Cerebellar cortex (tissue), 1 donor: ENCODE measurements at places on chromosomes 4 and X.

- no peak for DNase-seq
Observed at GRCh38 chrX:19795307-19795706, 92.1 kb downstream of the SH3KBP1 start.

DNA sequence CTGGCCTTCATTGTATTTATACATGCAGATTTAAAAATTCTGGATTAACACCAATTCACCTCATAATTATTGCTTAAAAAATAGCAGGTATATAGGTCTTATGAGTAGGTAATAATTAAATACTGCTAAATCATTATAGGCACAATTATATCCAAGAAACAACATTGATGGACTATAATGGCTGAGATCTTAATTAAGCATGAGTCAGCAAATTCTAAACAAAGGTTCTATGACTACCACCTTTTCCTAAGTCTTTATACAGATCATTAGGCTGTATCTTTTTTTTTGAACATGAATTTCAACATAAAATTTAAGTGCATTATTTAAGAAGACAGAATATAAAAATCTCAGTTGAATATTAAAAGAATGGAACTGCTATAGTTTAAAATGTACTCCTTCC is 1678.7 kb upstream of the PCDH10 start:
- DNase-seq = no peak

DNA sequence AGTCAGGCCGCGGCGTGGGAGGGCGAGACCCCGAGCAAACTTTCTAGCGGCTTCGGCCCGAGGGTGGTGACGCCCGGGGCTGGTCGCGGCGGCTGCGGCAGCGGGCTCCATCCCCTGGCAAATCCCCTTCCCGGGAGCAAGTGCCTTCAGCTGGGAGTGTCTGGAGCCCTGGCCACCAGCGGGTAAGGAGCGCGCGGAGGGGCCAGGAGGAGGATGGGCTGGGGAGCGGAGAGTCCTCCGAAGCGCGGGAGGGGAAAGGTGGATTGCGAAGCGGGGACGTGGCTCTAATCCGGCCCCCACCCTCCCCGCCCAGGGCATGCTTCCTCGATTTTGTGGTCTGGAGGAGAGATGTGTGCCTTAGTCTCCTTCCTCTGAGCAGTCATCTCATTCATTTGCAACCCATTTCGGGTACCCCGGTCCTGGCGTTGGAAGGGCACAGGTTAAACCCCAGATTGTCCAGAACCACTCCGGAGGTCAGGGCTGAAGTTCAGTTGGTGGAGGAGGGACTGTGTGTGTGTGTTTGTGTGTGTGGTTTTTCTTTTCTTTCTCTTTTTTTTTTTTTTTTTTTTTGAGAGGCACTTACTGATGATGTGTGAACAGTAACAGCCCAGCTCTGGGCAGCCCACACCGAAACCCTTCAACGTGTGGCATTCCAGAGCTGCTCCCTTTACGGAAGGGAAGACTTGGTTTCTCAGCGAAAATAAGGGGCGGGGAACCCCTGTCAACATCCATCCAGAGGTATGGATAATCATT is 516 bp downstream of the SGMS2 start:
- DNase-seq = peak; percentile 55

- no peak for DNase-seq
Observed at GRCh38 chr4:15766821-15767220, 11.3 kb upstream of the CD38 start.

DNA sequence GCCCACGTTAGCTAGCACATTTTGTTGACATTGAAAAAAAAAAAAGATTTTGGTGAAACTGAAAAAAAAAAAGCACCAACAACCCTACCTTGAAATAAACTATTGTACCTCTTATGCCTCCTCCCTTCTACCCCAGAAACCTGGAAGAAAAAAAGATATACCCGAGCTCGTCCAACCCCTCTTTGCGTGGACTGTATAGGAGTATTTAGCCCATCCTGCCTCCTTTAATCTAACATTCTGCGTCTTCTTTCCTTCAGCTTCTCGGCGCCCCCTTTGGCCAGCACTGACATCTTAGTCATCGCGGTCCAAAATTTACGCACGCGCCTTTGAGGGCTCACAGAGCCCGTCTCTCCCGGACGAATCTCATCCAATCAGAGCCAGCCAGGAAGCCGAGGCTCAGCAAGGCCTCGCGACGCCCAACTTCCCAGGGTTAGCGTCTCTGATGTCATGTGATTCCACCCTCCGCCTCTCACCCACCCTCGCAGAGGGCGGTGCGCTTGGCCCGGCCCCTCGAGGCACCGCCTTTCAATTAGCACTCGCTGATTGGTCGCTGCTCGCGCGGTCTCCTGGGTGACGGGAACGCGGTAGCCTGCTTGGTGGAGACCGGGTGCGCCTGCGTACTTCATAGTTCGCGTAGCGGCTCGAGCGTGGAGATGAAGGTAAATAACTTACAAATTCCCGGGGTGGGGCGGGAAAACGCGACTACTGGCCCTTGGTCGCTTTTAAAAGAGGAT is at the start of gene WDR19:
Gene WDR19, plus strand, starts transcription at position 625 of the 734 bp plus-strand sequence. Its CDS starts 29 bp downstream, at position 654.
- DNase-seq = peak; percentile 100

DNA sequence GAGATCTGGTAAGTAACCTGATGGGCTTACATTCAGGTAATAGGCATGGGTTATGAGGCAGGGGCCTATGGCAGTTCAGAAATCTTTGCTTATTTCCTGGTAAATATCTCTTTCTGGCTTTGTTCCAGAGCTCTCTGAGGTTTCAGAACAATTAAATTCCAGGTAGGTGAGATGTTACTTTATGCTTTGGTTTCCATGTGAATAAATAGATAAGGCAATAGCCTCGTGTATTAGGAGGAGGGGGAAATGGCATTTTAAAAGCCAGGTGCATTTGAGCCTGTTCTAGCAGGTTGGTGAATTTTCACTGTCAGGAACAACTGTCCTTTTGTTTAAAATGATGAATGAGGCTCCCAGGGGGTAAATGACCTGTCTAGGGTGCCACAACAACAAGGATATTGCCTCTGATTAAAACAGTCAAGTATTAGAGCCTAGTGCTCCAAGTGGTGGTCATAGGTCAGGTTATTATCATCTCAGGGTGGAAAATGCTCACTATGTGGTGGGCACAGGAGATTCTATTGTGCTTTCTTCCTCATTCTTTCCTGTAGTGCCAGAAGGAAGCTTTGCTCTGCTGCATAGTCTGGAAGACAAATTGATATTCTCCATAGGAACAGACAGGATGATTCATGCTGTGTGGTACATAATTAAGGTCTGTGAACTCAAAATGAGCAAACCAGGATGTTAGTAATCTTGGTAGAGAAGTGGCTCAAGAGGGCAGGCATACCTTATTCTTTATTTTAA is 296.2 kb downstream of the INPP4B start:
- peak; percentile 84 for DNase-seq

DNA sequence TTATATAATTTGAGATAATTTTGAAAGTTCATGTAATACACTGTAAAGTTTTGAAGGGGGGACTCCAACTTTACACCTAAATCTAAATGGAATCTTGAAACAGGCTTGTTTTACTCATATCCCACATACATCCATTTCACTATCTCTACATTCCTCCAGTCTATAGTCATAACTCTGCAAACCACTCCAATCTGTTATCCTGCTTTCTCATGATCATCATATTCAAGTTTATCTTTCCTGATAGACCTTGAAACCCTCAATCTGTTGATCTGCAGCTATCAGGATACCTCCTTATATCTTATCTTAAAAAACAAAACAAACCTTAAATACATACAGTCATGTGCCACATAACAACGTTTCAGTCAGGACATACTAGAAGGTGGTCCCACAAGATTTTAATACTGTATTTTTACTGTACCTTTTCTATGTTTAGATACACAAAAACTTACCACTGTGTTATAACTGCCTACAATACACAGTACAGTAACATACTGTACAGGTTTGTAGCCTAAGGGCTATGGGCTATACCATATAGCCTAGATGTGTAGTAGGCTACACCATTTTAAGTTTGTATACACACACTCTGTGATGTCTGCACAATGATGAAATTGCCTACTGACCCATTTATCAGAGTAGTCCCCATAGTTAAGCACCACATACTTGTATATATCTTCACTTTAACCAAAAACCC is 14.0 kb downstream of the CHIC2 start:
- DNase-seq = no peak

GRCh38 chr4:129543299-129543698 is 447.3 kb downstream of the C4orf33 start:
- DNase-seq = no peak

DNA sequence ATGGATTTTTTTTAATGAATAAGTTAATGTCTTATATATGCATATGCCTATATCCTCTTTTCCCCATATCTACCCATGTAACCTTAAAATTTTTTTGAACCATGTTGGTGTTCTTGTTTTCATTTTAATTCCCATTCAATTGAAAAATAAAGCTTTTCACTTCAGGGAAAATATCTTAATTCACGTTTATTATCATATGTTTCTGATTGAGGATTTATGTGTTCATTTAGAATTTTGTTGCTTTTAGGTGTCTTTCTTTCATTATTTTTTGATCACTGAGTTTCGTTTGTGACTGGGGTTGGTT is 29.1 kb downstream of the HADH start:
- no peak for DNase-seq

DNA sequence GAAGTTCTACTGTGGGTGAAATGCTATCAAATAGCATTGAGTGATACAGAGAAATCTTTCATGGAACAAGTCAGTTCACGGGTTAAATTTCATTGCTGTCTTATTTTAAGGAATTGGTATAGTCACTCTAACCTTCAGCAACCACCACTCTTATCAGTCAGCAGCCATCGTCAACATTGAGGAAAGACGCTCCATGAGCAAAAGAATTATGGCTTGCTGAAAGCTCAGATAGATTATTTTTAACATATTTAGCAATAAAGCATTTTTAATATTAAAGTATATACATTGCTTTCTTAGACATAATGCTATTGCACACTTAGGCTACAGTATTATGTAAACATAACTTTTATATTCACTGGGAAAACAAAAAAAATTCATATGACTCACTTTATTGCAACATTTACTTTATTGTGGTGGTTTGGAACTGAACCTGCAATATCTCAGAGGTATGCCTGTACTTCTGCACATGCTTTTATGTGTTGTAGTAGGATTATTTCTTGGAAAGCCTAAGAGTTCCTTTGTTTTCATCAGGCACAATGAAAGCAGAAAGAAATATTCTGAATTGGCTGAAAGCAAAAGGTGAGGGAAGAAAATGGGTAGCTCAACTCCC is 586.7 kb downstream of the GBA3 start:
- DNase-seq = no peak

DNA sequence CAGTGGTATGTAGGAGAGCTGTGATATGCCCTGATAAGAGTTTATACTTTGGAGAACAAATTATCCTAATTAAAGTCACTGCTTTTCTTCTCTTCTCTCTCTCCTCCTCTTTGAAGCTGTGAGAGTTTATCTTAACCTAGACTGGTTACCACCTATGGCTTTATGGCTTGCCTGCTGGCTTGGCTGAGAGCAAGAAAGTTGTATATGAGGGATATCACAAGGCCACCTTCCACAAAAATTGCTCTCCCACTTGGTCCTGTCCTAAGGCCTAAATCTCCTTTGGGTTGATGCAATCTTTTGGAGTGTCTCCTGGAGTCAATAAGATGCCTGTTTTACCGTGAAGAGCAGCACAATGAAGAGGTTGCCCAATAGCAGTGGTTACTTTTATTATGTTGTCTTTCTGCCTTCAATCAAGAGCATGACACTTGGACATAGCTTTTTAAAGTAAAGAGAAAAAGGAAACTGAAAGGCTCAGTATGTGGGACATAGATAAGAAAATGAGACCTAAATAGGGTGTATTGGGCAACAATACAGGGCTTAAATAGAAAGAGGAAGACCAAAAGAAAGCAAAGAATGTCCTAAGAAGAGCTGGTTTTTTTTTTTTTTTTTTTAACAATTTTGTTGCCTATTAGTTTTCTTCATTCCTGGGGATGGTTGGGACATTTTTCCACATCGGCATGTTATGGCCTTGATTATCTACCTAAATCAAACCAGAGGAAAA is 9.2 kb downstream of the GUCY1A1 start:
- no peak for DNase-seq

- DNase-seq = no peak
Observed at GRCh38 chrX:23061116-23061515, 61.4 kb downstream of the DDX53 start.

DNA sequence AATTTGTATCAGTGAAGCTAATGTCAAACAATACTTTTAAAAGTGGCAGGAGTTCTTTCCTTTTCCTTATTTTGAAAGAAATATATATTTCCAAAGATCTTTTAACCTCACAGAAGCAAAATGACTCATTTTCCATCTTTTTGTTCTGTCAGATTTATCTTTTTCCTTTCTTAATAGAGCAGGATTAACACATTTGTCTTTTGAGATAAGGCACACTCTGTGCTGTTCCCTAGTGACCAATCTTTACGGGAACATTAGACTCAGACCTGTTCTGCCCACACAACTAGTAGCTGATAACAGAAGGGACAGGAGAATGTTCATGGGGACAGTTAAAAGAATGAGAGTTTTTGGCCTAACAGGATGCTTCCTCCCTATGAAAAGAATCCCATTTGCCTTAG is 381.2 kb downstream of the STPG2 start:
- no peak for DNase-seq

DNA sequence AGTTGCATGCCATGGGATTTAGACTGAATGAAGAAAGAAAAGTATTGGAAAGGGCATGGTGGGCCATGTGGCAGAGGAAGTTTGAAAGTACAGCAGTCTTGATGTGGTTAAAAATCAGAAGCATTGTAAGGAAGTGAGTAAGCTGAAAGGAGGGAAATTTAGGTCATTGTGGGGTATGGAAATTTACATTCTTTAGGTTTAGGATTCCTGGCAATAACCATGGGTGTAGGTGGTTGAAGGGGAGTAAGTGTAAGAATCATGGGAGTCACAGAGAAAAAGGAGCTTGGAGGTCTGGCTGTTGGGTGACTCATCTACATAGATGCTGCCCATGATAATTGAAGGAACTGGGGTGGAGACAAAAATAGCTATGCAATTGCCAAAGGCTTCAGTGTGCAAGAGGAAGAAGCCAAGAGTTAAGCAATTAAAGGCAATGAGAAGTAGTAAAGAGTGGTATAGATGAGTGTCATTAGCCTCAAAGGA is 243.8 kb upstream of the LDB2 start:
- no peak for DNase-seq

- DNase-seq = no peak
Observed at GRCh38 chrX:49247916-49248811, 12.9 kb downstream of the CCDC22 start.

DNA sequence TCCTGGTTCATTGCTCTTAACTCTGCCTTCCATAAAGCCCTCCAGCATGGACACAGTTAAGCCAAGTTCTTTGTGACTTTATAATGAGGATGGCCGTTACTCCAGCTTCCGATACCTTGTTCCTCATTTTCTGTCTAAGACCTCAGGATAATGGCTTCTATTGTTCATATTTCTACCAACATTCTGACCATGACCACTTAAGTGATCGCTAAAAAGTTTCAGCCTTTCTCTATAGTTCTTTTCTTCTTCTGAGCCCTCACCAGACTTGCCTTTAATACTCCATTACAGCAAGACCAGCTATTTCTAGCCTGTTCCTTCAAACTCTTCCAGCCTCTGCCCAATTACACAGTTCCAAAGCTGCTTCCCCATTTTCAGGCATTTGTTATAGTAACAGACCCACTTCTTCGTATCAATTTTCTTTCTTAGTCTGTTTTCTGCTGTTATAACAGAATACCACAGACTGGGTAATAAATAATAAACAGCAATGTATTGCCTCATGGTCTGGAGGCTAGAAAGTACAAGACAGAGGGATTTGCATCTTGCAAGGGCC is 12.3 kb downstream of the RNF175 start:
- DNase-seq = no peak
